ENCODE measurements at places on chromosomes 1 and 21. TPM values are rescaled to one million over a fixed set of nuclear protein-coding genes. Genes with fewer than 3 reads are reported as not detected.

Gene CNN3
- 552 TPM for total RNA-seq

Gene GPX7
- total RNA-seq = 3.1 TPM

Gene SNX7
- 24.4 TPM for total RNA-seq

Gene PTCH2
- under 0.01 TPM for total RNA-seq

Gene ASCL5
- total RNA-seq = not detected

Gene OR6N1
- not detected for total RNA-seq

Gene HEYL
- not detected for total RNA-seq

Gene VCAM1
- total RNA-seq = 19.7 TPM

Gene SIPA1L2
- 11.9 TPM for total RNA-seq

Gene PLA2G2A
- total RNA-seq = not detected

Gene TMEM82
- not detected for total RNA-seq

Gene AMY1C
- total RNA-seq = not detected

Gene TENT5C
- total RNA-seq = 5.3 TPM

Gene EFNA3
- total RNA-seq = 0.56 TPM

Gene CD244
- total RNA-seq = not detected

Gene SAMD13
- 0.56 TPM for total RNA-seq

Gene LYPD8
- total RNA-seq = not detected

Gene ANKRD35
- total RNA-seq = 1.1 TPM

Gene RGS13
- total RNA-seq = not detected

Gene RGS1
- not detected for total RNA-seq
